ENCODE measurements at places on chromosomes 7 and 10.

DNA sequence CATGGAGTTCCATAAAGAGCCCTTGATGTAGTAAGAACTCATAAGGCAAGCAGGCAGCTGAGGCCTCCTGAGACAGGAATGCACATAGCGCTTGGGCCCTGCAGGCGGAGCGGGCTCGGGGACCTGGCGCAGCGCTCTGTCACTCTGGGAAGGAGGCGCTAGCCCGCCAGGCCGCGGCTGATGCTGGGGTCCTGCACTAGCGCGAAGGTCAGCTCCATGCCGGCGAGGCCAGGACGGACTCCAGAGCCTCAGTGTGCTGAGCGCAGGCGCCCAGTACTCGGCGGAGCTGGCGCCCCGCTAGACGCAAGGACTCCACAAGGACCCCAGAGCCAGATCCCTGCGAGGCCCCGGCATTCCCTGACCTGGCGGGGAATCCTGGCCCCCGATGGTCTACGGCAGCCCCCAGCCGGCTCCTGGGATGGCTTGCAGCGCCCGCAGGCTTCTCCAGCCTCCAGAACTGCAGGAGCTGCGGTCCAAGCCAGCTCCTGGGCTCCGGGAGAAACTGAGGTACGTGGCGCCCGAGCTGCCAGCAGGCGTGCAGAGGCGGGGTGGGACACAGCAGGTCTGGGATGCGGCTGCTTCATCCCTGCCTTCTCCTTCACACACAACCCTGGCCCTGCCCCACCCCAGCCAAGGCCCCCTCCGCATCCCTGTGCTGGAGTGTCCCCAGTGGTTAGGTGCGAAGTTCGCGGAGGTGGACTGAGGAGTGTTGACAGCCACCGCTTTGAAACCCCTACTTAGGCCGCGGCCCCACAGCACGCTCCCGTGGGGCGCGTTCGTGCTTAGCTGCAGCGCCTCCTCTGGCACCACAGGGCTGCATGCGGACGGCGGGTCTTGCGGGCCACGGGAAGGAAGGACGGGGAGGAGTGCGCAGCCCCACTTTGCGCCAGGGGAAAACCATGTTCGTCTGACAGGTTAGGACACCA is 761.5 kb upstream of the POM121L12 start:
- DNase-seq: no peak

- no peak for DNase-seq
Measured at GRCh38 chr7:66170309-66171231, 34.6 kb upstream of the TPST1 start.

DNA sequence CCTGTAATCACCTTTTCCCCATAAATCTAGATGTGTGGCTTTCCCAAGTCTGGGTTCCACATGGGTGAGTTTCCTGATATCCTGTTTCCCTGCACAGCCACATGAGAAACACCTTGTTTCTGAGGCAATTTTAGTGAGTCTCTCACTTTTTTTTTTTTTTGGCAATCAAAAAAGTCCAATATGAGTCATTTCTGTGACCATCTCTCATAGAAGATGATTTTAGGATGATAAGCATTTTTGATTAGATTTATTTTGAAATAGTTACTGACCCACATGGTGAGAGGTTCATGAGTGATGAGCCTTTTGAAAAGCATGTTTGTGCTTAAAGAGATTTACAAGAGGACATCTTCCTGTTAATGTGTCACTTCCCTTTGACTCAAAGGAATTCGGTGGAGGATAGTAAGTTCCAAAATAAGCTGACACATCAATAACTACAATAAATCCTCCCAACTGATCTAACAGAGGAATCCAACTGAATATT is 464.0 kb downstream of the INHBA start:
- no peak for DNase-seq

DNA sequence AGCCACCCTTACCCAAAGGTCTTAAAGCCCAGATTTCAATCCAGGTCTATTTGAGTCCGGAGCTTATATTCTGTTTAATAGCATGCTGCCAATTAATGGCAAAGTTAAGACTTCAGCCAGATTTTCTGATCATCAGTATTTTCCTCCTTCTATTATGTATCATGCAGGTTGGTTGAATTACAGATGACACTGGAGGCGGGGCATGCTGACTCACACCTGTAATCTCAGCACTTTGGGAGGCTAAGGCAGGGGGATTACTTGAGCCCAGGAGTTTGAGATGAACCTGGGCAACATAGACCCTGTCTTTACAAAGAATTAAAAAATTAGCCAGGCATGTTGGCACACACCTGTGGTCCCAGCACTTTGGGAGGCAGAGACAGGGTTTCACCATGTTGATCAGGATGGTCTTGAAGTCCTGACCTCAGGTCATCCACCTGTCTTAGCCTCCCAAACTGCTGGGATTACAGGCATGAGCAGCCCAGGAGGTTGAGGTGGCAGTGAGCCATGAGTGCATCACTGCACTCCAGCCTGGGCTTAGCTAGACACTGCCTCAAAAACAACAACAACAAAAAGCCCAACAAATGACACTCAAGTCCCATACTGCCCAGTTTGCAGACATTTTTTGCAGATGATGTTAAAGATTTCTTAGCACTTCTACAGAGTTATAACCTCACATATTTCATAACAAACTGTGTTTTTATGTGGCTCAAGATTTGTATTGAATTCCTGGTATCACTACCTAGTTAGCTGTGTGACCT is 62.5 kb downstream of the MCU start:
- DNase-seq: no peak

DNA sequence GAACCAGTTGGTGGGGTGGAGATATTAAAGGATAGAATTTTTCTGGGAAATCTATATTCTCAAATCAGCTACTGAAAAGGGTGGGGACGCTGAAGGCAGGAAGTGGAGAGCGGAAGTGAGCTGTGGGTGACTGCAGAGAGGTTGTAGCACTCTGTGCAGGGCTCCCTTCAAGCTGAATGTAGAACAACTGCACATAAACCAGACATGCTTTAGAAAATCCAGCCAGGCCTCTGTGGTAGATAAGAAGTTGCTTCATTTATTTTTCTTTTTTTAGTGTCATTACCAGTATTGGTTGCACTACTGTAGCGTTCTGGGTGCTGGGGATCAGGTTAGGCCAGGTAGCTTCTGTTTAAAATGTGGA is 127.8 kb downstream of the CELF2 start:
- no peak for DNase-seq

GRCh38 chr10:114879541-114880158 is 58.1 kb downstream of the FHIP2A start:
- no peak for DNase-seq

GRCh38 chr10:35635576-35635975 is 6.5 kb downstream of the FZD8 start:
- DNase-seq: no peak

DNA sequence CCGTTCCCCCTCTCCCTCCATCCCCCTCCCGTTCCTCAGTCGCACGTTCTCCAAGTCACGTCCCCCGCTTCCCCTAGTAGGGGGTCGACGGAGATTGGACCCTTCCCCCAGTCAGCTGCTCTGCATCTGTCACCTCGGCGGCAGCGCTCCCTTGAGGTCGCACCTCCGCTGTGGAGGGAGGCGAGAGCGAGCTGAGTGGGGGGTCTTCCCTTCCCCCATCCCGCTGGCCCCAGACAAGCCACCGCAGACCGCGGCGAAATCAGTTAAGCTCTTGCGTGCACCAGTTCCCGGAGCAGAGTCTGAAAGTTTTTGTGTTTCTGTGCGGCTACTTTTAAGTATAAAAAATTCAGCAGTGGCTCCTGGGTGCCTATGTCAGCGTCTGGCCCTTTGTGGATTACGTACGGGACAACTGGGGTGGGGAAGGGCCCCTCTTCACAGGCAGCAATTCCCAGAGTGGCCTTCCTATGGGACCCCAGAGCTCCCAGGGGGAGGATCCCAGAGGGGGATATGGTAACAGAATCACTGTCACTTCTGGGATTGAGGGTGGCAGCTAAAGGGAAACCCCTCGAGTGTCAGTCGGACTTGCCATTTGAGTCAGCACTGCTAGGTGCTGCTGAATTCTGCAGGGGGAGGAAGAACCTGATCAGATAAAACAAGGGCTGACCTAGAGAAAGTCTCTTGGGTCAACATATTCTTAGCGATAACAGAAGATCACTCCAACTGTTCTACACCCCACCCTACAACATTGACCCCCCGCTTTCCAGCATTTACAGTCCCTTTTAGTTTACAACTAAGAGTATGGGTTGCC is 12.5 kb upstream of the DDIT4 start:
- no peak for DNase-seq

- DNase-seq: no peak
Measured at GRCh38 chr10:13383399-13383761, 35.3 kb upstream of the SEPHS1 start.

- DNase-seq: no peak
Measured at GRCh38 chr10:75430000-75430763, 1.2 kb upstream of the LRMDA start.

GRCh38 chr7:95473276-95473985 is 12.3 kb upstream of the ASB4 start:
- no peak for DNase-seq

- DNase-seq: no peak
Measured at GRCh38 chr10:73655257-73655989, 406 bp downstream of the SYNPO2L start.

DNA sequence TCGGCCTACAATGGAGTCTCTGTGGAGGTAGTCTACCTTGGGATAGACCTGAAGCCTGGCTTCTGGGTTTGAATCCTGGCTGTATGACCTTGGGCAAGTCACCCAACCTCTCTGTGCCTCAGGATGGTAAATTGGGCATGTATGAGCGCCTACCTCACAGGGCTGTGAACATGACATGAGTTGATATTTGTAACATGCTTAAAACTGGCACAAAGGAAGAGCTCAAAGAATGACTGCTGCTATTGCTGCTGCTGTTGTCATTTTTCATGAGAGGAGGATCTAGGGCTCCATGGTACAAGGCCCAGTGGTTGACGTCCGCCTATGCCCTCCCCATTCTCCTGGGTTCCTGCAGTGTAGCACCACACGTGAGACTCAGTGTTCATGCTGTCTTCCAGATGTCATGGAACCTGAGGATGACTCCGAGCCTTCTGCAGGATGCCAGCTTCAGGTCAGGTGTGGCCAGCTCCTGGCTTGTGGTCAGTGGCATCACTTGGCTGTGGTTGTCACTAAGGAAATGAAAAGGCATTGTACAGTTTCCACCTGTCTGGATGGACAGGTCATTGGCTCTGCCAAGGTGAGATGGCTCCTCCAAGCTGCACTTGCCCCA is 95.0 kb downstream of the WDFY4 start:
- no peak for DNase-seq

DNA sequence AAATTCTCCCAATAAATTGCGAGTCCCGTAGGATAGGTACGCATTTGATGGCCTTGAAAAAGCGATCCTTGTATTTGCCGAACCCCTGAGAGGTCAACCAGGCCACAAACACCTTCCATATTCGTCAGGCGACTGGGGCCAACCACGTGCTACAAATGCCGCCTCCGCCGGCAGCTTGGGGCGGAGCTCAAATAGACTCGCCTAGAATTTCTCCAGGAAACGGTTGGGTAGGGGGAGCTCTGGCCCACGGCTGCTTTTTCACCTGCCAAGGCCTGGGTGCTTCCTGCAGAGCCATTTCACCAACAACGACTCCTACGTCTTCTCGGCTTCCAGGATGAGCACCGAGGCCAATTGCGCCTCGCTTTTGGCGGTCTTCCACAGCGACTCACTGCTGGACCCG is 53.4 kb upstream of the KIF5B start:
- no peak for DNase-seq

DNA sequence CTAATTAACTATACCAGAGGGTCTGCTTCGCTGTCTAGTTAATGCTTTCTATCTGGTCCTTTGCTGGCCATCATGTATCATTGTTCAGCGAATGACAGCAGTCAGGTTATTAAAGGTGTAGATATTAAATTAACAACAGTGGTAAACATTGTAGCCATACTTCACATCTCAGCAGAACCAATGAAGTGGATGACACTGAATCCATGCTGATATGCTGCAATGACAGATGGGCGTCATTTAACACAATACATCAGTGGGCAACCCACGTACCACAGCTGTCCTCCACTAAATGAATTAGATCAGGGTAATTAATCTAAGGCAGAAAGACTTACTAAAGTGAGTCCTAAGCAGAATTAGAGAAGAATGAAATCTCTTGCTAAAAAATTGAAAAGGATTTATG is 767.2 kb downstream of the NXPH1 start:
- DNase-seq: no peak

DNA sequence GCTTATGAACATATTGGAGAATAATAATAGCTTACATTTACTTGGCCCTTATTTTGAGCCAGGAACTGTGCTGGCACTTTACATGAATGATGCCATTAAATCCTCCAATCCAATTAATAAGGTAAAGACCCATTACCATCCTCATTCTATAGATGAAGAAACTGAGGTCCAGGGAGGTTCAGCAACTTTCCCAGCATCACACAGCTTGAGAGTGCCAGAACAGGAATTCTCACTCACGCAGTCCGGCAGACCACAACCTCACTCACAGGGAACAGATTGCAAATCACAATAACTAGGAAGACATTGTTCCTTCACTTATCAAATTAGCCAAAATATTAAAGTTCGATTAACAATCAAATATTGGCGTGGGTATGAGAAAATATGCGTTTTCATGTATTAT is 18.3 kb downstream of the GPRIN2 start:
- DNase-seq: no peak

DNA sequence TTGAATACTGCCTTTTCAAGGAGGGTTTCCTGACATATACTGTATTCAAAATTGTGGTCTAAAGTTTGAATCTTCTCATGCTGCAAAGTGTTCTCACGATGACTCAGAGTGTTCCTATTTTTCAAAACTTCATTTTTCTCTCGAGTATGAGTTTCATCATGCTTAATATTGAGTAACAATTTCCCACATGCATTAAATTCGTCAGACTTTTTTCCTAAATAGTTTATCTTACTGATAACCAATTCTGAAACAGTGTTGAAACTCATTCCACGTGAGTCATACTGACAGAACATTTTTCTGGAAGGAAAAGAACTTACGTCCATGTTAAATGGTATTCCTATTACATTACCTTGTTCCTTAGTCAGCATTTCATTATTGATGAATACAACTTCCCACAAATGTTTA is 44.1 kb downstream of the ZNF33B start:
- DNase-seq: no peak

DNA sequence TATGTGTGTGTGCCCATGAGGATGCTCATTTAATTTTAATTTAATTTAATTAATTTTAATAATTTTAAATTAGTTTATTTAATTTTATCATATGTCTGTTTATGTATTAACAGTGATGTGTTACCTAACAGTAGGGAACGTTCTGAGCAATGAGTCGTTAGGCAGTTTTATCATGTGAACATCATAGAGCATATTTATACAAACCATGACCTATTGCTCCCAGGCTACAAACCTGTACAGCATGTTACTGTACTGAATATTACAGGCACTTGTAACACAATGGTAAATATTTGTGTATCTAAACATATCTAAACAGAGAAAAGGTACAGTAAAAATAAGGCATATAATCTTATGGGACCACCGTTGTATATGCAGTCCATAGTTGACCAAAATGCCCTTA is 13.7 kb upstream of the CFAP69 start:
- DNase-seq: no peak

- DNase-seq: no peak
Measured at GRCh38 chr10:34432589-34432988, 382.5 kb downstream of the PARD3 start.

GRCh38 chr7:129489491-129489890 is 12.8 kb upstream of the SMKR1 start:
- DNase-seq: no peak

GRCh38 chr7:25832456-25832855 is 319.5 kb upstream of the NFE2L3 start:
- DNase-seq: no peak

- no peak for DNase-seq
Measured at GRCh38 chr7:112497481-112497880, 16.7 kb downstream of the LSMEM1 start.
